Neural cell (in vitro differentiated cells): ENCODE measurements at places on chromosomes 11 and 22. TPM values are rescaled to one million over a fixed set of nuclear protein-coding genes. Genes with fewer than 3 reads are reported as not detected.

The RFPL2 gene
- polyA plus RNA-seq: 9.7 and 11.7 TPM in 2 replicates

The MIOX gene
- not detected in 2 replicates for polyA plus RNA-seq

The TMEM121B gene
- 15.8 and 16.8 TPM in 2 replicates for polyA plus RNA-seq

The SLC43A1 gene
- 2.5 and 3.3 TPM in 2 replicates for polyA plus RNA-seq

The SYCE3 gene
- polyA plus RNA-seq: not detected in 2 replicates

The TCIRG1 gene
- polyA plus RNA-seq: 1.8 and 2.2 TPM in 2 replicates

The CCDC82 gene
- 206 and 238 TPM in 2 replicates for polyA plus RNA-seq

The SLC22A9 gene
- not detected in 2 replicates for polyA plus RNA-seq

The SCN2B gene
- 1.0 and 1.1 TPM in 2 replicates for polyA plus RNA-seq

The OR8D1 gene
- not detected in 2 replicates for polyA plus RNA-seq

The NPAS4 gene
- polyA plus RNA-seq: 6.7 and 10.6 TPM in 2 replicates

The SMIM35 gene
- polyA plus RNA-seq: 0.12 TPM in 1 of 2 replicates, not detected in the other

The RHOD gene
- polyA plus RNA-seq: 0.28 TPM in 1 of 2 replicates, not detected in the other

The TMPRSS13 gene
- not detected in 2 replicates for polyA plus RNA-seq

The OR2AG2 gene
- not detected in 2 replicates for polyA plus RNA-seq

The PCNX3 gene
- 7.8 and 8.1 TPM in 2 replicates for polyA plus RNA-seq

The VSIG2 gene
- not detected in 2 replicates for polyA plus RNA-seq

The NRGN gene
- polyA plus RNA-seq: 0.69 and 1.1 TPM in 2 replicates

The EFCAB6 gene
- 1.3 and 1.4 TPM in 2 replicates for polyA plus RNA-seq

The SLC22A25 gene
- polyA plus RNA-seq: not detected in 2 replicates

The PANX3 gene
- polyA plus RNA-seq: not detected in 2 replicates

The DLAT gene
- polyA plus RNA-seq: 38.3 and 41.1 TPM in 2 replicates

The KDM4E gene
- not detected in 2 replicates for polyA plus RNA-seq

The CRYBA4 gene
- polyA plus RNA-seq: not detected in 2 replicates

The NLRP14 gene
- 0.44 and 0.48 TPM in 2 replicates for polyA plus RNA-seq

The TLCD5 gene
- 23.4 and 31.1 TPM in 2 replicates for polyA plus RNA-seq

The FLRT1 gene
- polyA plus RNA-seq: 2.6 and 3.5 TPM in 2 replicates

The MMP12 gene
- not detected in 2 replicates for polyA plus RNA-seq
